ENCODE measurements at places on chromosomes 3 and 15.
A peak's percentile ranks its signal among the peaks of the same experiment; 100 is the strongest.

DNA sequence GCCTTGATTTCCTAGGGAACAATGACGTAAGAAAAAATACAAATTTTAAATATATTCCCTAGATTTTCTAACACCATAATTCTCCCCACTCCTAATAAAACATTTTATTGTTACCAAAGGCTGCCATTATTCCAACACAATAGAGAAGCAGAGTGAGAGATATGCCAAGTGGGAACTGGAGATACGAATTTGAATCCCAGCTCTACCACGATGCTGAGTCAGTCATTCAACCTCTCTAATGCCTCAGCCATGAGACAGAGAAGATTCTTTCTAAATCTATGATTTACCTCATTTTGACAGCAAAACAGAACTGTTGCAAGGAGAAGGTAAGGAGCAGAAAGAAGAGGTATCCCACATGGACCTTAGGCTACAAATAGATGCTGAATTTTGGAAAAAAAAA, 112.5 kb downstream of the IGF2BP2 start:
- DNase-seq: no peak

- DNase-seq: no peak
Measured at GRCh38 chr3:32411442-32411841, 19.8 kb downstream of the CMTM7 start.

GRCh38 chr3:31713816-31714215, 181.1 kb downstream of the STT3B start:
- no peak for DNase-seq

DNA sequence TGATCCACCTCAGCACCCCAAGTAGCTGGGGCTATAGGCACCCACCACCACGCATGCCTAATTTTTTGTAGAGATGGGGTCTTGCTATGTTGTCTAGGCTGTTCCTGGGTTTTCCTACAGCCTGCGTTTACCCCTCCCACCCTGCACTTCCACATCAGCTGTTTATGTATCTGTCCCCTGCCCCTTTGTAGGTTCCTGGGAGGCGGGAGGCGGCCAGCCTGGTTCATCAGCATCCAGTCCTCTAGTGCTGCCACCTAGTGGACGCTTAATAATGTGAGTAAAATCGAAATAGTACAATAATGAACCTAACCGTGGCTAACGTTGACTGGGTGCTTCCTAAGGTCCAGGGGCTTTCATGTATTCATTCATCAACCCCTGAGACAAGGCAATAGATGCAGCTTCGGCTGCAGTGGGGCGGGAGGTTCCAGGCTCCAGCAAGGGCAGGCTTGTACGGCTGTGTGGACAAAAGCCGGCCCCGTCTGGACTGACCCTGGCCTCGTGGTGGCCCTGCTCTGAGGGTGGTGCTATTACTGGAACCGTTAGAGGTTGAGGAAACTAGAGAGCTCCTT, 1.2 kb upstream of the LCTL start:
- DNase-seq: peak; percentile 88

DNA sequence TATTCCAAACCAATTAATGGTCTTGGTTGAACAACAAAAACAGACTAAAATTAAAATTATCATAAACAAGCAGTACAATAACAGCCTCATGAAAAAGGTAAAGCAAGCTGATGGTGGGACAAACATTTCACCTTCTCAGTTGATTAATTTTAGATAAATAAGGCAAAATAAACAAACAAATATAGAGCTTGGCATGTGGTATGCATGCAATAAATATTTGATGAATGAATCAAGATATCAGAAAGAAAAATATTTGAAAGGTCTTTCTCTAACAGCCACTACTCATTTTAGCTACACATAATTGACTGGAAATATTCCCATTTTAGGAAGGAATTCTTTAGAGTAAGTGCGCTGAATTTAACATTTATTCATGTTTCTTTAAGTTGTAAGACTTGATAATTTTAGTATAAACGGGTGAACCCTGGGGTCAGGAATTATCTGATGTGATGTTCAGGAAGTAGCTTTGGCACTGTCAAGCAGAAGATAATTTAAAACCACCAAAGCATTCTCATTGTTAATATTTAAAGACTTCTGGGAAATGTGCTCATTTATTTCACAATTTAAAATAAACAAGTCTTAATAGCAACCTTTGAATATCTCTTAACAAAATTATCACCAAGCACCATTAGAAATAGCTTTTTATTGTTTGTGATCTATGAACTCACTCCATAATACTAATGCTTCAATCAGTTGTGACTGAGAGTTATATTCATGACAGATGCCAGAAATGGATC, 372.3 kb upstream of the TGFBR2 start:
- no peak for DNase-seq

GRCh38 chr15:63069616-63070090, 27.1 kb downstream of the TPM1 start:
- DNase-seq: no peak

DNA sequence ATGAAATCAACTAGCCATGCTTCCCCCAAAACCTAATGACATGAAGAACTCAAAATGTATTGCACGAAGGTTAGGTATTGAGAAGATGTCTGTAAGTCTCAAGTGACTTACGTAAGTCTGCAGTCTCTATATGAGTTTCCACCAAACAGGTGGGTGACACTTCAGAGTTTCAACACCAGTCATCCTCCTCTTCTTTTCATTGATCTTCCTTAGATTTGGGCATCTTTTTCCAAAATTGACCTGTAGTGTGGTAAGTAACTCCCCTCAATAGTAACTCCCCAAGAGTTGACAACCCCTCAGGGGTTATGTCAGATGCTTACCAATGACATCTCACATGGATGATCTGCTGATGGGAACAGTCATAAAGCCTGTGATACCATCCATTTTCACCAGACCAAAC, 46.1 kb downstream of the GPR176 start:
- DNase-seq: no peak

DNA sequence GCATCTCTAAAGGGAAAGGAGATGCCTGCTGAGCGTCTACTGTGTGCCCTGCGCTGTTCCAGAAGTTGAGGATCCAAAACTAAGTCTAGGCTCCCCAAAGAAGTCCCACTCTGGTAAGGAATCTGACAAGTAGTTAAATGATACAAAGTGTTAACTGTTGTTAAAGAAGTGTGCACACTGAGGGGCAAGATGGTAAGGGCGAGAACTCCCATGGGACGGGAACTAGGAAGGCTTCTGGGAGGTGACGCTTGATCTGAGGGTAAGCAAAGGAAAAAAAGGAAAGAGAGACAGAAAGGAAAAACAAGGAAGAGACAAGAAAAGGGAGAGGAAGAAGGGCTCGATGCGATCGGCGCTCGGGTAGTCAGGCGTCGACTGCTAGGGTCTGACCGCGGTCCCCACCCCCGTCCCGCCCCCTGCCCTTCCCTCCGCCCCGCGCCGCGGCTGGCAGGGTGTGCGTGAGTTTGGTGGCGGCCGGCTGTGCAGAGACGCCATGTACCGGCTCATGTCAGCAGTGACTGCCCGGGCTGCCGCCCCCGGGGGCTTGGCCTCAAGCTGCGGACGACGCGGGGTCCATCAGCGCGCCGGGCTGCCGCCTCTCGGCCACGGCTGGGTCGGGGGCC, at the start of gene LACTB:
Gene LACTB, plus strand, starts transcription at position 480 of the 620 bp plus-strand sequence. Its CDS starts 11 bp downstream, at position 491.
- peak; percentile 97 for DNase-seq
